Activated naive CD8-positive, alpha-beta T cell treated with anti-CD3 and anti-CD28 coated beads, Interleukin-2, amount 10 ng/mL, durations not matched to agents 7 days and 5 days (primary cell): ENCODE measurements at places on chromosomes 1 and 21. TPM values are rescaled to one million over a fixed set of nuclear protein-coding genes. Genes with fewer than 3 reads are reported as not detected.

DNA sequence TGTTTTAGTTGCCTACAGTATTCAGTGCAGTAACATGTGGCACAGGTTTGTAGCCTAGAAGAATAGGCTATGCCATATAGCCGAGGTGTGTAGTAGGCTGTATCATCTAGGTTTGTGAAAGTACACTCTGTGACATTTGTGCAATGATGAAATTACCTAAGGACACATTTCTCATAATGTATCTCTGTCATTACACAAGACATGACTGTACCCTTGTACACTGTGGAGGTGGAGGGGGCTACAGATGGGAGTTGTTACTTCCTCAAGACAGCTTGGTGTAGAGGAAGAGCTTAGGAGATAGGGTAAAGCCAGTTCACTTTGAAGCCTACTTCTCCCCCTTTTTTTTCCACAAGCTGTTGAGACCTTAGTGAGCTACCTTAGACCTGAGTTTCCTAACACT, 59.7 kb upstream of the RAVER2 start:
- no peaks in the 10 kb centered on the region for H3K27me3 ChIP-seq
- no peak overlapping the region for H3K27ac ChIP-seq

GRCh38 chr1:230842801-230843200, 25.5 kb downstream of the C1orf198 start:
- no peak for DNase-seq
- H3K4me3 ChIP-seq, result no peak overlapping the region
- no peak overlapping the region for H3K27ac ChIP-seq
- H3K27me3 ChIP-seq, result no peaks in the 10 kb centered on the region

DNA sequence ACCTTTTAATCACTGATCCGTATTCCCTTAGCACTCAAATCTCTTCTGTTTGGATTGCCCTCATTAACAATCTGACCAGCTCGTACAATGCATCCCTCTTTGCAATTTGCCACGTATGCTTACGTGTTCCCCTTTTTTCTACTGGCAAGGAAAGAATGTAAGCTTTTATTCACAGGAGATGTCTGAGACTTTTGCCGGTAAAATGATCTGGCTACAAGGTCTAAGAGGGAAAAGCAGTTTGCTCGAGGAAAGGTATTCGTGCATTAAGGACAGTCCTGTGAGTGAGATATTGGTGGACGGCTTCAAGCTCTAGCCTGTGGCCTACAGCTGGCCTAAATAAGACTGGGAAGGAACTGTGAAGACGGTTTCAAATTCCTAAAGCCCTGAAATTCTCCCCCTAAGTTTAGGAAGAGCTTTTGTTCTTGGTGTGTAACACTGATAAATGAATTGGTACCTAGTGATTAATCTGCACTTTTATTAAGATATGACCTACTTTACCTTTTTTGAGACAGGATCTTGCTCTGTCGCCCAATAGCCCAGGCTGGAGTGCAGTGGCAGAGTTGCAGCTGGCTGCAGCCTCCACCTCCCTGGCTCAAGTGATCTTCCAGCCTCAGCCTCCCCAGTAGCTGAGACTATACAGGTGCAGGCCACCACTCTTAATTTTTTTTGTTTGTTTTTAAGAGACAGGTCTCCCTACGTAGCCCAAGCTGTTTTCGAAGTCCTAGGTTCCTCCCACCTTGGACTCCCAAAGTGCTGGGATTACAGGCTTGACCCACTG, 895 bp upstream of the UBR4 start:
- H3K27me3 ChIP-seq, result no peaks in the 10 kb centered on the region
- no peak for DNase-seq
- H3K36me3 ChIP-seq, result peaks cover 9% of the 10 kb centered on the region
- peaks cover 49% of the 10 kb centered on the region for H3K4me1 ChIP-seq
- peak overlapping the region; percentile 98 for H3K4me3 ChIP-seq
- peak overlapping the region; percentile 99 for H3K27ac ChIP-seq

DNA sequence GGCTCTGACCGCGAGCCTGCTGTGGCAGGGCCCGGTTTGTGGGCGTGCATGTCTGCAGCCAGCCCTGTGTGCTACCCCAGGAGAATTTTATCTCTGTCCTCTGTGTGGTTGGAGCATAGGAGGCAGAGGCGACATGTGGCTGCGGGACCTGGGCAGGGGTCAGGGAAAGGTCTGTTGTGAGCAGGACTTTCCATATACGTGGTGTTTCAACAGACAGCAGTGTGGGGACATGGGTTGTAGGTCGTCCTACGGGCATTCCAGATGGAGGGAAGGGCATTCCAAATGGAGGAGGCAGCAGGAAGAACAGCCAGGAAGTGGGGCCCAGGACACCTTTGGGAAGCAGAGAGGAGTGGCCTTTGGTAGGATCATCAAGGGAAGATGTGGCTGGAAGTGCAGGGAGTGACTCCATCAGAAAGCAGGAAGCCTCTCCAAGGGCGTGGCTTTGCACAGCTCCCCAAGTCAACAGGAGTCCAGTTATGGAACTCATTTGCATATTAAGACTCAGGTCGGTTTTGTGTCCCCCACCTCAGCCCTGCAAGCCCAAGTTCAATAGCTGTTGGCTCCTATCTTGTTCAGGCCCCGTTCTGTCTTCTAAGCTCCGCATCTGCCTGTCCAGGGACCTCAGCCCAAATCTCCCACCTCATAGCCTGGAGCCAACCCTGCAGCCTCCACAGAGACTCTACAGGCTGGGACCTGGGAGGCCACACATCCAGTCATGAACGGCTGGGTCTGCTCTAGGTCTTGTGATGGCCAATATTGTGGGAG, 309.1 kb downstream of the MATN1 start:
- no peak for DNase-seq
- H3K36me3 ChIP-seq, result no peaks in the 10 kb centered on the region
- no peak overlapping the region for H3K4me3 ChIP-seq
- H3K27me3 ChIP-seq, result no peaks in the 10 kb centered on the region
- no peaks in the 10 kb centered on the region for H3K4me1 ChIP-seq
- no peak overlapping the region for H3K27ac ChIP-seq

DNA sequence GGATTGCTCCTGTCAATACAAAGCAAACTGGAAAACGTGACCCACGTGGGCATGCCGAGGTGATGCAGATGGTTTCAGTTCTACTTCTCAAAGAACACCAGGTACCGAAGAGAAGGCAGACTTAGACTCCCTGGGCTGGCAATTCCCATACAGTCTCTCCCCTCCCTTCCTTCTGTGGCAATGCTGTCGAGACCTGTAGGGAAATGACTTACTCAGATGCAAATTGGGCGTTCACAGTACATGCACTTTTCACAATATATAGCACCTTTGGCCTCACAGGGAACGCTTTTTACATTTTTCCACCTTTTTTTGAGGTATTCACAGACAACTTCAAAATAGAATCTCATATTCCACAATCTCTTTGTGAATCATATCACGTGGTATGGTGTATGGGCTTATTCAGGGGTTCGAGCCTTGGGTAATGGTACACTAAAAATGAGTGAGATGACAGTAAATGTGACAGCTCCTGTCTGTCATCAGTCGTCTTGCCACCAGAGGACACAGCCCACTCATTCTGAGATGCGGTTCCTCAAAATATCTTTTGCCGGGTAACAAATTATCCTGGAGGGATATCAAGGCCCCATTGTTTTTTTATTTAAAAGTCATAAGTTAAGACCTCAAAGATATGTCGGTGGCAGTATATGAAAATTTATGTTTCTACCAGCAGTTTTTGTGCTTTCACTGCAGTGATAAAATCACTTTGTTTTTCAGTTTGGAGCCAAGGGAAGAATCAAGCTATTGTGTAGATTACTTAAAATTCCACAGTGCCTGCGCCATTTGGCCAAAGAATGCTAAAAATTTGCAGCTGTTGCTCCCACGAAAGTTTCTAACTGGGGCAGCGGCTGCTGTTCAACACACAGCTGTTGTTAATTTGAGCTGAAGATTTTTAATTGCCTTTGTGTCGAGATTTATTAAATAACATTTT, 168.4 kb downstream of the ZZZ3 start:
- peaks cover 2% of the 10 kb centered on the region for H3K36me3 ChIP-seq
- peaks cover 3% of the 10 kb centered on the region for H3K4me1 ChIP-seq
- no peak overlapping the region for H3K27ac ChIP-seq
- no peak overlapping the region for H3K4me3 ChIP-seq
- H3K27me3 ChIP-seq, result no peaks in the 10 kb centered on the region

The KCNH1 gene
- total RNA-seq, result not detected
